ENCODE measurements at places on chromosomes 6 and 20.

GRCh38 chr6:85756982-85757381, 114.3 kb upstream of the SYNCRIP start:
- DNase-seq = no peak

- no peak for DNase-seq
Measured at GRCh38 chr6:16049168-16049567, 79.7 kb upstream of the MYLIP start.

GRCh38 chr6:165660857-165661663, 2.0 kb downstream of the PDE10A start:
- DNase-seq = no peak

DNA sequence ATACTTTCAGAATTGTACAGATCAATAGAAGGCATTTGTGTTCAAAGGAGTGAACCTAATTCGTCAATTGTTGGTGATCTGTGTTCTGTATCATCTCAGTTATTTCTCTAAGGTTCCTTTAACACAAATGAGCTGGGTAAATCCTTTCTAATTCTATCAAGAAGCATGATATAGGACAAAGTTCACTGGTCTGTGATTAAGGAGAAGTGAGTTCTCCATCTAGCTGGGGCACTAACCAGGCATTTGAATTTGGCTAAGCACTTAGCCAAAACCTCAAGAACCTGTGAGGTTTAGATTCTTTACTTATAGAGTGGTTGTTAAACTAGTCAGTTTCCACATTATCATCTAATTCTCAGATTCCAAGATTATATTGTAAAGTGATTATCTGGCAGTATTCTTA, 50.3 kb downstream of the DOP1A start:
- no peak for DNase-seq

- DNase-seq = no peak
Measured at GRCh38 chr6:134291156-134291555, 26.8 kb downstream of the SGK1 start.

All from esophagus squamous epithelium (tissue), 5 donors.